ENCODE measurements at places on chromosomes 1 and 21.

GRCh38 chr1:184419350-184420161 is 32.7 kb downstream of the C1orf21 start:
- DNase-seq, result no peak

DNA sequence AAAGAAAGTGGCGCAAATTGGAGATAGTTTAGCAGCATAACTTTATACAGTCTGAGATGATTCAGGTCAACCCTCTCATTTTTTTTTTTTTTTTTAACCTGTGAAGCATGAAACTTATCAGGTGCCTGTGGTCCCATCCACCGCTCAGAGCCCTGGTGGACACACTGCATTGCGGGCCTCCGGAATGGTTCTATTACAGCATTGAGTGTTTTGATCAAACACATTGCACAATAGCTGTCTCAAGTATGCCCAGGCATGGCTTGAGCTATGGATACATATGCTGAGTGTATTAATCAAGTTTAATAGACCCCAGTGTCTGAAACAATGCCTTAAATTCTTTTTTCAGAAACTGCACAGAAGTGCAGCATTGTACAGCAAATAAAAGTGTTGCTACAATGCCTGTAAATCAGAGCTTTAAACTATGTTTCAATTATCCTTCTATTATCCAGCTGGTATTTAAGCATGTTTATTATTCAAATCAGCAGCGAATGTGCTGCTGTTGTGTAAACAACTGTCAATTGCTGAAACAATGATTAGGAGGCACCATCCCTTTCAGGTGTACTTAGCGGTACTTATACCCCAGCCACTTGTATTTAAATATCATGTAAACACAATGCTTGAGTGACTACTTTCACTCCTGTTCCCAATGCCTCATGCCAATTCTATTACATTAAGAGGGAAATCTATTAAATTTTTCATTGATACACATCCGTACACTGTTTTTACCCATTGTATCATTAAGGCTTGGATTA is 456.6 kb downstream of the RPS6KC1 start:
- no peak for DNase-seq

GRCh38 chr1:45353685-45354084 is 13.4 kb upstream of the MUTYH start:
- no peak for DNase-seq

GRCh38 chr1:109060707-109061106 is 15.1 kb downstream of the TAF13 start:
- DNase-seq, result no peak

GRCh38 chr1:198677027-198677426 is 38.2 kb downstream of the PTPRC start:
- DNase-seq, result no peak

DNA sequence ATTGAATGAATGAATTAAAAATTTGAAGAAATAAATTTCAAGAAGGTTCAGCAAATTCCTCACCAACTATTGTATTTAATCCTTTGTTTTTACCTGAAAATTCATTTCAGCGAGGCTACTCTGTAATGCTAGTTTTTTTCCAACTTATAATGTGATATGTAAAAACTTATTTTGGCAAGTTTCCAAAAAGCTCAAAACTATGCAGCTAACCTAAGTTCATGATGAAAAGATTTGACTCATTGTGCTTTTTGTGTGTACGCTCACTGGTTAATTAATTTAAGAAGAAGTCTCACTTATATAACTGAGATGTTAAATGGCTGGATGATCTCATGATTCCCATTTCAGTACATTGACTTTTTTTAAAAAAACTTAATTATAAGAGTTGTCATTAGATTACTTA is 196.0 kb upstream of the SAMSN1 start:
- DNase-seq, result no peak

DNA sequence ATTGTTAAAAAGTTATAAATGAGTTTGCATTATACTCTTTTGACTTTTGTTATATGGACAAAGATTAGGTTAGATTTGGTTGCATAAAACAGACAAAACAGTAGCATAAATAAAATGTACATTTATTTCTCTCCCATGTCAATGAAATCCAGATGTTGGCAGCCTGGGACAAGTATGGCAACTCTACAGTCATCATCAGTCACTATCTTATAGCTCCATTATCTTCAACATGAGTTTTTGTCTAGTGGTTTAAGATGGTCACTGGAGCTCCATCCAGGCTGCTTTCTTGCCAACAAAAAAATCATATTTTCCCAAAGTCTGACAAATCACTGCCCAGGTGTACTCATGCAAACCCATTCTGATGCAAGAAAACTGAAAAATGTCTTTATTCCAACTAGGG is 83.8 kb downstream of the CD58 start:
- no peak for DNase-seq

- DNase-seq, result no peak
Observed at GRCh38 chr1:226134170-226135058, 52.1 kb downstream of the ACBD3 start.

DNA sequence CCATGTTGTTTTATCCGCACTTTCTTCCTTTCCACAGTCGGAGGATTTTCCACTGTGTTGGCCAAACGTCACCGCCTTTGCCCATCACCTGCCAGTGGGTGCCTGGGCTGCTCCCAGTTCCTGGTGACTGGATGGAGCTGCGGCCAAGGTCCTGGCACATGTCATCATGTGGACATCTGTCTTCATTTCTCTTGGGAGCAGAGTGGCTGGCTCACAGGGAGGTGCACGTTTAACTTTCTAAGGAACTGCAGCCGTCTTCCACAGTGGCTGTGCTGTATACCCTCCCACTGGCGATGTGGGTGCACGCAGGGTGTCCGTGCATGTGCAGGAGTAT is 19.5 kb upstream of the RNF223 start:
- no peak for DNase-seq

- DNase-seq, result no peak
Observed at GRCh38 chr21:37711836-37712568, 204.3 kb downstream of the KCNJ6 start.

DNA sequence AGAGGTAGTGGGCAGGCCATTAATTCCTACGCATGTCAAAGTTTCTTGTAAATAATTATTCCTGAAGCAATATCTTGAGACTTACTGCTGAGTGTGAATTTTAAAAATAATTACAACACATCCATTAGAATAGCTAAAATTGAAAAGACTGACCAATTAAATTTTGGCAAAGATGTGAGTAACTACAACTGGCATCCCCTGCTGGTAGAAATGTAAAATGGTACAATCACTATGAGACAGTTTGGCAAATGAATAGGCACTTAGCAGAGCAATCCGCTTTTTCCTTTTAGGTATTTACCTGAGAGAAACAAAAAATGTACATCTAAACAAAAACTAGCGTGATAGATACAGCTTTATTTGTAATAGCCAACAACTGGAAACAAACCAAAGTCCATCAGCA is 798.9 kb downstream of the BRINP3 start:
- DNase-seq, result no peak
